Non-pigmented ciliary epithelial cell (primary cell): ENCODE measurements at places on chromosomes 5 and 9.

DNA sequence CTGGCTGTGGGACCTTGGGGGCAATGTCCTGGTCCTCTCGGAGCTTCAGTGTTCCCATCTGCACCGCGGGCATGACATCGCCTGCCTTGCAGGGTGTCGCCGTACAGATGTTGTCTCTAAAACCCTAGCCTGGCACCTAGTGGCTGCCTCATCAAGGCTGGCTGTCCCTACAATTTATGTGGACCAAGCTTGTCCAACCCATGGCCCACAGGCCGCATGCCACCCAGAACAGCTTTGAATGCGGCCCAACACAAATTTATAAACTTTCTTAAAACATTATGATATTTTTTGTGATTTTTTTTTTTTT lies 18.3 kb upstream of the ASS1 start:
- DNase-seq = no peak

- DNase-seq = no peak
Measured at GRCh38 chr9:78130004-78130403, 98.4 kb upstream of the GNAQ start.

- no peak for DNase-seq
Measured at GRCh38 chr9:71859939-71860338, 51.1 kb downstream of the ABHD17B start.

GRCh38 chr9:38195737-38196161 lies 126.7 kb upstream of the SHB start:
- DNase-seq = no peak

DNA sequence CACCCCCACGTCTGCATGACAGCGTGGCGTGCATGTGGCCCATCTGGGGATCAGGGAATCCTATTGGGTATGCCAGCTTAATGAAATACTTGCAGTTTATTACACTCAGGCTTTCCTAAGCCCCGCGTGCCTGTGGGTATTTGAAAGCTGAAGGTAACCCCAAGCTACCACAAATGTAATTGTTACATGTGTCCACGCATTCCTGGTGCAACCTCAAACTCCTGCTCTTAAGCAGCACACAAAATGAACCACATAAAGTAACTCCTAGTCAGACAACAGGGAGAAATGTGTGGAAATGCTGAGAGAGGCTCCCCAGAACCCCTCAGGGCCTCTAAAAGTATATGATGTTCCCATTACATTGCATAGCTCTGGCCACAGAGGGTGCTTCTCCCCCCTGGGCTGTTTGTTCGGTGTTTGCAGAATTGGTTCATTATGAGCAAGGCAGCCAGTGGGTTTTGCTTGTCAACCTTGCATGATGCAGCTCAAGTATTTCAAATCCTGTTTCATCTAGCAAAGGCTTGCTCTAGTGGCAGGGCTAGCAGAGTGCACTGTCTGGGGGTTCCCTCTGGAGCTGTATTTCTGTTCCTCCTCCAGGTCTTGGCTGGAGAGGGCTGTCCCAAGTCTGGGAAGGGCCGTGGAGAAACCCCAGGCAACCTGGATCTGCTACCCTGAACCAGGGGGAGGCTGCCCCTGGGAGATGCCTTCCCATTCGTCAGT lies 1.8 kb upstream of the DCANP1 start:
- DNase-seq = no peak

DNA sequence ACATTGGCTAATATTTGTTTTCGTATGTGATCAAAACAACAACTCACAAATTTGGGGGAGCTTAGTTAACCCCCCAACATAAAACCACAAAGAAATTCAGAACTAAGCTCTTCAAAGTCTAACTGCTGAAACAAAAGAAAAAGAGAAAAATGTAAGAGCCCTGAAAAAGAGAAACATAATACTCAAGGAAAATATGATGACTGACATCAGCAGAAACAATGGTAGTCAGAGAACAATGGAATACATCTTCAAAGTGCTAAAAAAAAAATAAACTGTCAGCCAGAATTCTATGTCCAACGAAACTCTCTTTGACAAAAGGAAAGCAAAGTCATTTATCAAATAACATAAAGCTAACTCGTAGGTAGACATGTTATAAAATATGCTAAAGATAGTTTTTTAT lies 566.3 kb upstream of the GRAMD2B start:
- no peak for DNase-seq

- no peak for DNase-seq
Measured at GRCh38 chr9:96784021-96784420, 6.1 kb upstream of the ZNF510 start.

DNA sequence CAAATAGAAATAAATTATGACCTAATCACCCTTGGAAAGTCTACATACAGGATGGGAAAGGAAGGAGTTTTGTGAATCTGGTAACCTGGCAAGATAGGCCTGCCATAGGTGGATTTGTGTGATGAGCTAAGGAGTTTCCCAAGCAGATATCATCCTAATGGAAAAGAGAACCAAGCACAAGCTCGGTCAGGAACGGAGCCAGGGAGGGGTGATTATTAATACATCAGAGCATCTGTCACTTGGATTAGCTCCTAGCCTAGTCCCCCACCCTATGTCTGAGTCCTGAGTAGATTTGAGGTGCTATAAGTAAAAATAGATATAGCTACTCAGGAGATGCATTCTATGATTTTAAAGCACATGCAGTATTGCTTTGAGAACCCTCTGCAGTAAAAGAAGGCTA lies 57.3 kb upstream of the SMARCA2 start:
- no peak for DNase-seq

DNA sequence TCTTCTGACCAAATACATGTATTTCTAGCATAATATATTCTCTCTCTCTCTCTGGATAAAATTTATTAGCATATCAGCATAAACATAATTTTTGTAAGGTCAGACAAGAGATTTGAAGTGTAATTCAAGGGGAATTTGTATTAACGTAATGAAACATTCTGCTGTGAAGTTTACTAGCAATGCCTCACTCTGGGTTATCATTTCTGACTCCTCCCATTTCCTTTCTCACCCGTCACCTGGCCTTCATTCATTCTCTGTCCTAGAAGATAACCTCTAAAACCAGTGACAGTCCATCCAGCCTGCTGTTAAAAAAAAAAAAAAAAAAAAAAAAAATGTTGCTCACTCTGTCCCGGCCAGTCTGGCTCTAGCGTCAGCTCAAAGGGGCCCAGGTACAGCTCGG lies 27.1 kb downstream of the GRAMD2B start:
- DNase-seq = no peak

DNA sequence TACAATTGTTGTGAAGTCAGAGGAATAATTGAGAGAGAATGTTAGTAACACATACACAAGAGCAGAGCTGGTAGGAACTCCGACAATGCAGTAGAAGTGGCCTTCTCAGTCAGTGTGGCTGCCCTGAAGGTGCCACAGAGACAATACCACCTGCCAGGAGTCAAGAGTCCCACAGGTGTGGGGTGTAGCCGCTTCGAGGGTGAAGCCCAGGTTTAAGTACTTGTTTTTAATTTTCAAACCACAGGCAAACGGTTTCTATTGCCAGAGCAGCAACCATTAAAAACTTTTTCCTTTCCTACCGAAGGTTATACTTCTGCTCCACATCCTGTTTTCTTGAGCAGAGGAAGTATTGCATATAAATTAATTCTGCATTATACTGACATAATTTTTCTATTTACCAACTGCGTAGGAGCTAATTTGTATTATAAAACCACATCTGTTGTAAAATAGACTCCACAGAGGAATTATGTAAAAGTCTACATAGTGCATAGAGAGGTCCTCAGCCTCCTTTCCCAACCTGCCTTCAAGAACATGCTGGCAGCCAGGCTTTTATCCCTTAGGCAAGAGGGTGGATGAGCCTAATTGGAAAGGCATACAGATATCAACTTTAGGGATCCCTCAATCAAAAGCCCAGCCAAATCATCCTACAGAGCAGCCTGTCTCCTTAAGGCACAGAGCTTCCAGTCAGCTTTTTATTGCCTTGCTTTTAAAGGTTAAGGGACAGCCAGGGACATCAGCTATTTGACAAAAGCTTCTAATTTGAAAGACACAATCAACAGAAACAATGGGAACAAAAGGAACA lies 12.9 kb upstream of the ACTBL2 start:
- DNase-seq = no peak

DNA sequence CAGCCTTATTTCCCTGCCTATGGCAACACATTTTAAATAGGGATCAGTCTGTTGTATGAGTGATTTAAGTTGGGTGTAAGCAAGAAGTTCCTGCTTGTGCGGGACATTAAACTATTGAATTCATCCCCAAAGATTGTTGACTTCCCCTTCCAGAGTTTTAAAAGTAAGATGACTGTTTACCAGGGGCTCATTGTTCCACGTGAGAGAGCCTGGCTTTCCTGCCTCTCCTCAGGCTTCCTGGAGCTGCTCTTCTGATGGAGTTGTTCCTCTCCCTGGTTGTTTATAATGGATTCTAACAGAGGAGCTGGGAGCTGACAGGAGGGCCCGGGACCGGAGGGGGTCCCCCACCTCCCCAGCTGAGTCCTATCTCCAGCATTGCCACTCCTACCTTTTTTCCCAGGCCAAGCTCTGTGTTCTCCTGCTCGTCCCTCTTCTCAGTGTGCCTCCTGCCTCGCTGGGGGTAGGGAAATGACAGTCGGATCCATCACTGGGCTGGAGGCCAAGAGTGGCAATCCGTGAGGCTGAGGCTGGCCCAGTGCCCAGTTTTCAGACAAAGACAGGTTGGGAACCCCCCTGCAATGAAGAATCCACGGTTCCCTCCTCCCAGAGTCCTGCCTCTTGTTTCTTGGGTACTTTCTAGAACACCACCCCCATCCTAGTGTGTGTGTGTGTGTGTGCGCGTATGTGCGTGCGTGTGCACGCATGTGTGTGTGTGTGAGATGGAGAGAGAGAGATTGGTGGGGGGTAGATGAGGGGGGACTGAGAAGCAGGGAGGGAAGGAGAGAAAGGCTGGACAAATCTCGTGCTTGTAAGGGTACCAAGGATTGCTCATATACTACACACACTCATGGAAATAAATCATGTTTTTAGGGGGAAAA lies 123.7 kb upstream of the NFIB start:
- DNase-seq = no peak

DNA sequence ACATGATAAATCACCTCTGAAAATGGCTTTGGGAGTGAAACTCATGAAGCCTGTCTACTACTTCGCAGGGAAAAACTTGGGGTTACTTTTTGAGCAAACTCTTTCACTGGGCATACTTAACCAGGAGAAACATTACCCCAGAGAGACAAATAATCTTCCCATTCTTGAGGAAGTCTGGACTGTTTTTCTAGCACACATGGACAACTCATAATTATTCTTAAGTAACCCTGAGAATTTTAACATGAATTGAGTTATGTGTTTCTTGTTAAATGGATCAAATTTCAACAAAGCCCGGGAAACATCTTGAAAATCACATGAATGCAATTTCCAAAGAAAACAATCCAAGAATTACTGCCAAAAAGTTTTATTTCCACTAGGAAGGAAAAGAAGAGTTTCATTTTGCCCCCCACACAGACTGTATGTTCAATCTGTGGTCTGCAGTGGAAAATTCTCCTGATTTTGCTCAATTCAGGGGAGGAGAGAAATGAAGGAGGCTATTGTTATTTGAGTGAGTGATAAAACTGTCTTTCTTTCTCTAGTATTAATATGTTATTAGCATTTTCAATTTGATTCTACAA lies 564.8 kb upstream of the CLINT1 start:
- no peak for DNase-seq
